ENCODE measurements at places on chromosomes 7 and 10.
A peak's percentile ranks its signal among the peaks of the same experiment; 100 is the strongest.

DNA sequence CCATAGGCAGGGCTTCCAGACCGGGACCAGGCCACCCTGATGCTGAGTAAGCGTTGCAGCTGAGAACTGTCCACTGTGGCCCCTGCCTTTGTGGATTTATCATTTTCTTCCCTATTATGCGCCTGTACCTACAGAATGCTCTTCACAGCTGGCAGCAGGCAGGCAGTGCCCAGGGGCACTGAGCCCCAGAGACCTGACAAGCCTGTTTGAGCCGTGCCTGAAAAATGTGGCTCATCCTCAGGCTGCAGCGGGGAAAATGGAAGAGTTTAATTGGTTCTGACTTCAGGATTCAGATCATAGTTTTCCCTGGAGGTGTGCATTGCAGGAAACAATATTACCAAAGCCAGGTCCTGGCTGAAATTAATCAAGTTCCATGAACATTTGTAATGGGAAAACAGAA, 200.2 kb downstream of the ZNF438 start:
- DNase-seq, result no peak

DNA sequence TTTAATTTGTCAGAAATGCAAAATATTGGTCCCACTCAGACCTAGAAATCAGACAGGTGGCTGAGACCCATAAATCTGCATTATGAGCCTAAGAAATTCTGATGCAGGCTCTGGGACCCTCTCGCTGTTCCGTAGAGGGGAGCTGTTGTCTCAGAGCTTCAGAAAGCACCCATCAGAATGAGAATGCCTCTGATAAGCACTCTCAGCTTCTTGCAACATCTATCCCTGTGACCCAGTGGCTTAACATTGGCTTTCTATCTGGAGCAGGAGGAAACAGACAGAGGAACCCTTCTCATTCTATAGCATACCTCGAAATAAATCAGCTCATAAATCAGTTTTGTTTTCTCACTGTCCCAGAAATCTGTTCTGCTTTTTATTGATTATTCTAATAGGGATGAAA, 184.6 kb upstream of the SP4 start:
- no peak for DNase-seq

- DNase-seq, result no peak
Observed at GRCh38 chr10:61024856-61025201, 80.8 kb upstream of the RHOBTB1 start.

- no peak for DNase-seq
Observed at GRCh38 chr7:54591404-54592386, 49.5 kb downstream of the VSTM2A start.

GRCh38 chr7:2120841-2121830, 111.6 kb downstream of the MAD1L1 start:
- no peak for DNase-seq

DNA sequence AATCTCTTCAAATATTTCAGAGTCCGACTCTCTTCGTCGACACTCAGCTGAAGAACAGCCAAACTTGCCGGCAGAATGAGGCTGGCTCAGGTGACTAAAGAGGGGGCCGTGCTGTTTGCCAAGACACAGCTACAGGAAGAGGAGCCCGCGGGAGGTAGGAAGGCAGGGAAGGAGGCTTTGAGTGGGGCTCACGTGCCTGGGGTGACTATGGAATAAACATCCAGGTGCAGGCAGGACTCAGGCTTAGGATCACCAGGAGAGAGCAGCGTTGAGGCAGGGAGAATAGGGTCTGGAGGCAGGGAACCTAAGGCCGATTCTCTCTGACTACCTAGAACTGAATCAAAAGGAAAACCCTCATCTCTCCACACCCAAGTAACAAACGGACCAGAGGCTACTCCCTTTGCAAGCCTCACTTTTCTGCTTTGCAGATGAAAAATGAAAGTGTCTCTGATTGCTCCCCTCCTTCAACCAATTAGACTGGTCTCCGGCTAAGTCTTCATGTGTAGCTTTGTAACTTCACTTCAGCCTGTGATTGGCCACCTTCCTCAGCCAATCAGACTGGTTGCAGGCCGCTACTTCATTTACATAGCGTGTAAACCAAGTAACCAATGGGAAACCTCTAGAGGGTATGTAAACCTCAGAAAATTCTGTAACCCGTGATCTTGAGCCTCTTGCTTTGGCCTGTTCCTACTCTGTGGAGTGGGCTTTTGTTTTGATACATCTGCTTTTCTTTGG, 19.7 kb upstream of the BNIP3 start:
- DNase-seq, result no peak

- DNase-seq, result no peak
Observed at GRCh38 chr7:70694434-70694970, 437.4 kb upstream of the GALNT17 start.

- DNase-seq, result no peak
Observed at GRCh38 chr7:108442039-108442568, 14.1 kb downstream of the NRCAM start.

- no peak for DNase-seq
Observed at GRCh38 chr7:125670926-125671572, 741.4 kb upstream of the POT1 start.

DNA sequence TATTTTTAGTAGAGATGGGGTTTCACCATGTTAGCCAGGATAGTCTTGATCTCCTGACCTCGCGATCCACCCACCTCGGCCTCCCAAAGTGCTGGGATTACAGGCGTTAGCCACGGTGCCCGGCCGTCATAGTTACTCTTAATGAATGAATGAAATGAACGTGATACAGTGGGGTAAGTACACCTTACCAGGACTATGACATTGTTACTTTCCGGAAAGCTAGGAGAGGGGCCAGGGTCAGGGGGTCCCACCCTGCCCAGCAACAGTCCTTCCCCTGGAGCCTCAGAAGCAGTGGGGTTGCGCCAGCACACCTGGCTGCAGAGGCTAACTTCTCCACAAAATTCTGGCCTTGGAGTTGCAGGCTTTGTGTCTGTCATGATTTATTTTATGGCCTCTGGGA, 21.4 kb downstream of the VSTM4 start:
- DNase-seq, result no peak

DNA sequence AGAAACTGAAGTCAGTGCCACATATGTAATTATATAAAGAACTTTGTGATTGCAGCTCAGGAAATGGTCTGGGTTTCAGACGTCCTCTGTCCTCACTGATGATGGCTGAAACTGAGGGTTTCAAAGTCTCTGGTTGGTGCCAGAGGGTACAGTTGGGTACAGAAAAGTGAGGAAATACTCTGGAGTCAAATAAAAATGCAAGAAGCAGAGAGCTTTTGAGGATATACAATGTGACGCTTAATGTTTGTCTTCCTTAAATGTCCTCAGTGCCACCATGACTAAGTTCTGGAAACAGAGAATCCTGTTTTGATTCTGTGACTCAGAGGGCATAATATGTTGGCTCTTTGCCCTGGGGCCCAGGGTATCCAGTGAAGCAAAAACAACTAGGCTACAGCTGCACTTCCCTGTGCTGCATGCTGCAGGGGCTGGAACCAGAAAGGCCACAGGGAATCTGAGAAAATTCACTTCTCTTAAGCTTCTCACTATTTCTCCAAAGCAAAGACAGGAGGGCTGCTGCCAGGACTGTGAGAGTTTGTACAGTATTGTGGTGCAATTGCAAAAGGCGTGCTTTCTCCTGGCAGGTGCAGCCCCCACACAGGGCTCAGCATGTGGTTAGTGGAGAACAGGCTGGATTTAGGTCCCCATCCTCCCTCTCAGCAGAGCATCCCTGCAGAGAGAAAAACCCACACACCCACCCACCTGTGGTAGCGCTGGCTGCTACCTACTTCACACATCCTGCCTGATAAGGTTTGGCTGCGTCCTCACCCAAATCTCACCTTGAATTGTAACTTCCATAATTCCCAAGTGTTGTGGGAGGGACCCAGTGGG, 169.5 kb upstream of the SVIL start:
- no peak for DNase-seq

GRCh38 chr10:68878496-68878895, 22.6 kb upstream of the DDX50 start:
- DNase-seq, result no peak

- peak; percentile 58 for DNase-seq
Observed at GRCh38 chr7:99928994-99929729, at the start of gene GJC3. TSS of gene GJC3 (minus strand) at chr7:99929620. CDS start at chr7:99929620, 0 bp downstream.

GRCh38 chr10:96370584-96371157, 11.9 kb upstream of the OPALIN start:
- DNase-seq, result peak; percentile 35

GRCh38 chr10:100996678-100997359, 2.8 kb upstream of the LZTS2 start:
- no peak for DNase-seq

DNA sequence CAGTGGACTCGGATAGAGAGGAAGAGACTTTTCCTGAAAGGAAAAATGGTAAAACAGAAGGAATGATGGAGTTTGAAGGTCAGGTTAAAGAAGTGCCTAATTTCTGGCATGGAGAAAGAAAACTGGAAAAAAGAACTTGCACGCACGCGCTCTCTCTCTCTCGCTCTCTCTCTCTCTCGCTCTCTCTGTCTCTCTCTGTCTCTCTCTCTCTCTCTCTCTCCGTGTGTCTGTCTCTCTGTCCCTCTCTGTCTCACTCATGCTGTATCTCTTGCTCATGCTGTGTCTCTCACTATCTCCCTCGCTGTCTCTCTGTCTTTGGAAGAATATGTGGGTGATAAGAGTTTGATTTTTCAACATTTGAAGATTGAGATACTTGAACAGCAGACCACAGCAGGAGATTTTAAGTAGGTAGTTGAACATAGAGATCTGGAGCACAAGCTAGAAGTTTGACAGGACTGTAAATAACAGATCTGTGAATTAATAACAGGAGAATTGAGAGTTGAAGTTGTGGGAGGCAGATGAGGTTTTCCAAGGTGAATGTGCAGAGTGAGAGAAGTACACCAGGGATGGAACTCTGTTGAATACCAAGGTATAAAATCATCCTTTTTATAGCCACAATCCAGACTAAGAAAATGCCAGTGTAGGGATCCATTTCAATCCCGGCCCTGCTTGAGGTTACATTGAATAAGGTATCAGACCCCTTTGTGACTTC, 33.1 kb downstream of the ADD3 start:
- no peak for DNase-seq

DNA sequence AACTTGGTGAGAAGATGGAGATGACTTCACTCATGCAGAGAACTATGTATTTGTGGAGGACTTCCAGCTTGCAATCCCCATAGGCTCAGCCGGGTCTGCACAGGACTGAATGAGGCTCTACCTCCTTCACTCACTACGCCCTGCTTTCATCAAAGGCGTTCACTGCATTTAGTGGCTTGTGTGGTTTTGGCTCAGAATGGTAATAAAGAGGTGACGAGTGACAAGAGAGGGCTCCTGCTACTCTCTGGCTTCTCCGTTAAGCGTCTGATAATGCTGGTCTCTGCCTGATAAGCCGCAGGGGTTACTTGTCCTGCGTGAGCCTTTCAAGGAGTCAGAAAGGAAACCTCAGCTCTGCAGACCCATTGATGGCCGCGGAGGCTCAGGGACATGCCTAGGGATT, 343.4 kb downstream of the PRPF18 start:
- DNase-seq, result no peak

- DNase-seq, result peak; percentile 17
Observed at GRCh38 chr7:13262929-13263530, 575.6 kb downstream of the ARL4A start.

GRCh38 chr10:76697923-76698322, 939.7 kb downstream of the KCNMA1 start:
- DNase-seq, result no peak

- no peak for DNase-seq
Observed at GRCh38 chr10:132674311-132674710, 111.6 kb downstream of the NKX6-2 start.

- no peak for DNase-seq
Observed at GRCh38 chr10:378230-378929, 243.1 kb downstream of the ZMYND11 start.

DNA sequence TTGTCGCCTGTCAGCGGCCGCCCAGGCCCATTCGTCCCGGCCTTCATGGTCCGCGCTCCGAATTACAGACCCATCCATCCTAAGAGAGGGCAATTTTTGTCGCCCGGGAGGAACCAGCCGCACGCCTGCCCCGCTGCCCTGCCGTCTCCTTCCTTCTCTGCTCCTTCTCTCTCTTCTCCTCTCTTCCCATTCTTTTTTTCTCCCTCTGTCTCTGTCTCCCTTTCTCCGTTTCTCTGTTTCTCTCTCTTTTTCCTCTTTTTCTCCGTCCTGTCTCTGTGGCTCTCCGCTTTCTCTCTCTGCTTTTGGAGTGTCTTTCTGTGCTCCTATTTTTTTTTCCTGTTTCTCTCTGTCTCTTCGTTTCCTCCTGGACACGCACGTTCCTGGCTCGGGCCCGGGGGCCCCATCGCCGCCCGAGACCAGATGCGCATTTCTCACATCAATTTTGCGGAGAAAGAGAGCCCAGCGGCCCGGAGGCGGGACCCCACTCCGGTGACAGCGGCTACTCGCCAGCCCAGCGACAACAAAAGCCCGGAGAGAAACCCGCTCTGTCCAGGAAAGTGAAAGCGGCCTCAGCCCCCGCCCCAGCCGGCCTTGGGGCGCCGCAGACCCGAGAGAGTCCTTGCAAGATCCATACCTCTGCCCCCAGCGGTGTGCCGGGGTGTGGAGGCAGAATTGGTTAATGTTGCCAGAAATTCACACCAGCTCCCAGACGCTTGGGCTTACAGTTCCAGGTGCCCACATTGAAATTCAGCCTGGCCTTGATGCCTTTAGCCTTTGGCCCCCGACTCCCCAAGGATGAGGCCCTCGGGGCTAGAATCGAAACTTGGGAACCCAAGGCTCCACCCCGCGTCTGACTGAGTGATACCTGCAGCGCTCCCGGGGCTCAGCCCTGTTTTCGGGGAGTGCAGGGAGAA, 4.1 kb downstream of the LBX1 start:
- no peak for DNase-seq

- no peak for DNase-seq
Observed at GRCh38 chr10:79446758-79447084, 1.3 kb upstream of the ZCCHC24 start.

DNA sequence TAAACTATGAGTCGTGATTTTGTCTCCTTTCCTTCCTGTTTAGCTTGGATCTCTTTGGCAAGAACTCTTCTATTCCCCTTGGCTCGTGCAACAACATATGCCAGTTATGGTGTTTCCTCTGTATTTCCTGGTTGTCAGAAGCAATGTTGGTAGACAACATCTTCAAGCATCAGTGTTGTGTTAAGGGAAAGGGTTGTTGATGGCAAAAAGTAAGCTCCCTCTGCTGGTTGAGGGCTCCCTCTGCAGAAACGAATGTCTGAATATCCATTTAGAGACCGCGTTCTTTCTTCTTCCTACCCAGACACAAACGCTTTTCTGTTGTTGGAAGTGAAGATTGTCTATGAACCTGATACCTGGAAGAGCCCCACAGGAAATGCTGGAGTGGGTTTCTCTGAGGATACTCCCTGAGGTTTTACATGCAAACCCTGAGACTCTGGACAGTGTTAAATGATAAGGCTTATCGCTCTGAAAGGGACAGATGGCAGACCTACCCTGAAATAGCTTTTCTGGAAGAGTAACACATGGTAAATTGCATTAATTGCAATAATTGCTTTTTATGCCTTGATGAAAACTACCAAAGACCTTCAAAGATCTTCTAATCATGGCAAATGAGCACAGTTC, 23.5 kb upstream of the C1QL3 start:
- peak; percentile 25 for DNase-seq

- DNase-seq, result no peak
Observed at GRCh38 chr7:17489961-17490360, 191.5 kb downstream of the AHR start.

DNA sequence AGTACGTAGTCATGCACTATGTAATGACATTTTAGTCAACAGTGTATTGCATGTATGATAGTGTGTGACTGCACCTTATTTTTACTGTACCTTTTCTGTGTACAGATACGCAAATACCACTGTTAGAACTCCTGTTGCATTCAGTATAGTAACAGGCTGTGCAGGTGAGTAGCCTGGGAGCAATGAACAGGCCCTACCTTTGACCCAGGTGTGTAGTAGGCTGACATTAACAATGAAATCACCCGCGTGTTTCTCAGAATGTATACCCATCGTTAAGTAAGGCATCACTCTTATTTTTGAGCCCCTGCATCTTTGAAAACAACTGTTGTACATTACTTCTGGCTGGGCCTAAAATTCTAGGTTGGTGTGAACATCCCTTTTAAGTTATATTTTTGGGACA, 41.6 kb downstream of the DAGLB start:
- no peak for DNase-seq

Data from AML-193 (cell line).